ENCODE measurements at places on chromosomes 6 and 20.

GRCh38 chr6:108407904-108408827 is 113.3 kb downstream of the AFG1L start:
- DNase-seq: no peak

- no peak for DNase-seq
Observed at GRCh38 chr20:25685276-25686080, 11.2 kb downstream of the ZNF337 start.

- DNase-seq: no peak
Observed at GRCh38 chr6:38336922-38337321, 302.8 kb downstream of the BTBD9 start.

GRCh38 chr6:107545763-107546162 is 55.8 kb downstream of the SOBP start:
- DNase-seq: no peak

- DNase-seq: no peak
Observed at GRCh38 chr6:1479601-1480221, 90.3 kb downstream of the FOXF2 start.

DNA sequence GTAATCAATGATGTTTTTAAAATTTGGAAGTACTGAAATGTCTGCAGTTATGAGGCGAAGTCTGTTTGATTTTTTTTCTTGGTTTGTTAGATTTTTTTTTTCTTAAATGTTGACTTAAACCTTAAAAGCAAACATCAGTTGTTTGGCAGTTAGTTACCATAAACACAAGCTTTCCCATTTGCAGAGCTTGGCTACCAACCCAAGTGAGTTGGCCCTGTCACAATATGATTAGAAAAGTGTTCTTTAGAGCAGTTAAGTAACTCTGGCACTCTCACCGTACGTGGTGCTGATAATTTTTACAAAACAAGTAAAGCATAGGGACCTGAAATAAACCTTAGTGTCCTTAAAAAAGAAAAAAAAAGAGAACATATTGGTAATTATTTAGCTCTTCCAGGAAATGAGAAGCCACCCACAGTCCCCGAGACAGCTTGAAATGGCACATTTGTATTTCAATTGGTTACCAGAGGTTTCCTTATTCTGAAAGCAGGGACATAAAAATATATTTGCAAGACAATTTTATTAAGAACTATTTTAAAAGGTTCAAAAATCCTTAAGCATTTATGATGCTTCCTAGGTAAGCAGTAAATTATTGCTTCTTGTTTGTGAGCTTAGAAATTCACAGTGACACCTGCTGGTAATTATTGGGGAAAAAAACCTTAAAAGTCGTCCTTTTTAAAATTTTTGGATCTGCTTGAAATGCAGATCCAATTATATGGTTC is 3.9 kb downstream of the HEY2 start:
- DNase-seq: no peak

DNA sequence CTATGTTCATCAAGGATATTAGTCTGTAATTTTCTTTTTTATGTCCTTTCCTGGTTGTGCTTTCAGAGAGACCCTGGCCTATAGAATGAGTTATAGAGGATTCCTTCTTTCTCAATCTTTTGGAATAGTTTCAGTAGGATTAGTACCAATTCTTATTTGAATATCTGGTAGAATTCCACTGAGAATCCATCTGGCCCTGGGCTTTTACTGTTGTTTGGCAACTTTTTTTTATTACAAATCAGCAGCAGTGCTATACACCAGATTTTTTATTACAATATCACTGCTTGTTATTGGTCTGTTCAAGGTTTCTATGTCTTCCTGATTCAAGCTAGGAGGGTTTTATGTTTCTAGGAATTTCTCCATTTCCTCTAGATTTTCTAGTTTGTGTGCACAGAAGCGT is 50.0 kb upstream of the NRSN1 start:
- no peak for DNase-seq

DNA sequence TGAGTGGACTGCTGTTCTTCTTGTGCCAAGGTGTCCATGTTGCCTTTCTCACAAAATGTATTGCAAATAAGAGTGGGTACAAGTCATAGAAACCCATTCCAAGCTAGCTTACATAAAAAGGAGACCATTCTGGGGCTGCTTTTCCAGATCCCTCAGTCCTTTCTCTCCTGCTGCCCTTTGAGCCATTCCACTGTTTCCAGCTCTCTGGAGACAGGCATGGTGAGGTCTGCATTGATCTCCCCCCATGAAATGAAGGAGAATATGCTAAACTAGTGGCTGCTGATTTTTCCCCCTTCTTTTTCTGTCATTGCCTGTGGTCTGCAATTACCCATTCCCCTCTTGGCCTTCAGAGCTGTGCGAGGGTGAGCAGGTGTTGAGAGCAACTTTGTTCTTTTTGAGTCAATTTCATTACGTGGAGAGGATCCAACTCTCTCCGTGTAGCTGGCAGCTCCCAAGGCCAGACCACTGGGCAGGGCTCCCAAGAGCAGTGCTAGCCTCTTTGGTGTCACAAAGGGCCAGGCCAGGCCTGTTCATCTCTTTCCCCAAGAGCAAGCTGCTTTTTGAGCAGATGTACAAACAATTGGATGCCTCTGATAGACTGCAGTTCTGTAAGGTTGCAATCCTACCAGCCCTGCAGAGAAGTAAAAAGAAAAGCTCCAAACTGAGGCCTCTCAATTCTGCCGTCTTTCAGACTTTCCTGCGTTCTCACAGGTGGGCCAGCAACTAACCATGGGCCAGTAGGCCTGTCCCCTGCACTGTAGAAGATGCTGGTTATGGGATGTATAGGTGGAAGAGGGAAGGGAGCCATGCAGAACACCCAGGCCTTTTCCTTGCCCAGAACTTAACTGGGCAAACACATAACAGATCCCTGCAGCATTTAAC is 96.1 kb upstream of the ARMC2 start:
- no peak for DNase-seq
